ENCODE measurements at places on chromosomes 4 and X.

DNA sequence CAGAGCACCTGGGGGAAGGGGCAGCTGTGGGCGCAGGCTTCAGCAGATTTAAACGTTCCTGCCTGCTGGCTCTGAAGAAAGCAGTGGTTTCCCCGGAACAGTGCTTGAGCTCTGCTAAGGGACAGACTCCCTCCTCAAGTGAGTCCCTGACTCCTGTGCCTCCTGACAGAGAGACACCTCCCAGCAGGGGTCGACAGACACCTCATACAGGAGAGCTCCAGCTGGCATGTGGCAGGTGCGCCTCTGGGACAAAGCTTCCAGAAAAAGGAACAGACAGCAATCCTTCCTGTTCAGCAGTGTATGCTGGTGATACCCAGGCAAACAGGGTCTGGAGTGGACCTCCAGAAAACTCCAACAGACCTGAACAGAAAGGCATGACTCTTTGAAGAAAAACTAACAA is 68.1 kb downstream of the ZC4H2 start:
- no peak for DNase-seq

- DNase-seq = no peak
Observed at GRCh38 chr4:65968831-65969558, 298.7 kb upstream of the EPHA5 start.

DNA sequence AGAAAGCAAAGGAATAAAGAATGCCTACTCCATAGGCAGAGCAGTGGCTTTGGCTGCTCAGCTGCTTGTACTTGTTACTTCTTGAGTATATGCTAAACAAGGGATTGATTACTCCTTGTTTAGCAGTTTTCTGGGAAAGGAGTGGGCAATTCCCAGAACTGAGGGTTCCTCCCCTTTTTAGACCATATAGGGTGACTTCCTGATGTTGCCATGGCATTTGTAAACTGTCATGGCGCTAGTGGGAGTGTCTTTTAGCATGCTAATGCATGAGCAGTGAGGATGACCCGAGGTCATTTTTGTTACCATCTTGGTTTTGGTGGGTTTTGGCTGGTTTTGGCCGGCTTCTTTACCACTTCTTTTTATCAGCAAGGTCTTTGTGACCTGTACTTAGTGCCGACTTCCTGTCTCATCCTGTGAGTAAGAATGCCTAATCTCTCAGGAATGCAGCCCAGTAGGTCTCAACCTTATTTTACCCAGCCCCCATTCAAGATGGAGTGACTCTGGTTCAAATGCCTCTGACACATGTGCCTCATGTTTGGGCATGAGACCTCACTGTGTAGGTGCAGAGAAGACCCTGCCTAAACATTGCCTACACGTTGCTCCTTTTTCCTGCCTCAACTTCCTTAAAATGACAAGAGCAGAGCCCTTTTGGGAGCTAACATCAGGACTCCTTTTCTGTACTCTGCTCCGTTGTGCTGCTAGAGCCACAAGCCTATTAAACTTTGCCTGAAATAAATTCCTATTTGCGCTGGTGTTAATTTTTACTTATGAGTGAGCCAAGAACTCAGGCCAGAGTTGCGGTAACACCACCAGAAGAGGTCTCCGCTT is 21.0 kb upstream of the UBA6 start:
- DNase-seq = no peak

GRCh38 chr4:177322881-177323280 is 13.2 kb downstream of the NEIL3 start:
- DNase-seq = no peak

DNA sequence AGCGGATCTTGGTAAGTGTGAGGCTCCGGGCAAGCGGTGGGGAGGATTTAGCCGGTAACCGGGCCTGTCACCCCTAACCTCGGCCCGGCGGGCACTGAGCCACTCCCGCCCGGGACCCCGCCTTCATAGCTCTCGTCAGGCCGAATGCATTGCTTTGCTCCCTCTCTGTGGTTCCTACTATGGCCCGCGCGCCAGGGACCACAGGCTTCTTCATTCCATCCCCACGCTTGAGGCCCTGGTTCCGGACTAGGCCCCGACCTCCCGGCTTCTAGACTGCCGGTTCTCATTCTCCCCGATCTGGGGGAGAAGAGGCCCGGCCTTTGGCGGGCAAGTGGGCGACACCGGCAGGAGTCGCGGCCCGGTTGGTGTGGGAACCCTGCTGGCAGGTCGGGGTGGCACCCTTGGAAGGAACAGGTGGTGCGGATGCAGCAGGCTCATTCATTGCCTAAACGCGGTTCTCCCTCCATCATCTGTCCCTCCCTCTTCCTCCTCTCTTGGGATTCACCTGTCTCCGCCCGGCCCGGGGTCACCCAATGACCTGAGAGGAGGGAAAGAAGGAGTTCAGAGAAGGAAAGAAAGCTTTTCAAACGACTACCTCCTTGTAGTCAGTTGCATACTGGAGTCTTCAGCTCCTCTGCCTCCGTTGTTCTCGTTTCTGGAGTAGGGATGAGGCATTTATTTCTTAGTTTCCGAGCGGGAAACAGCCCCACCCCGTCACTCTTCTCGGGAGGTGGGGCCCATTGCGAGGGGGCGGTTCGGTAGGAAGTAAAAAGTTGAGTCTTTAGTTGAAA is at the start of gene NDUFC1:
NDUFC1 (minus strand) TSS at position 657 of the 791 bp plus-strand sequence. CDS start 6,679 bp downstream, outside the sequence.
- peak; percentile 52 for DNase-seq

GRCh38 chr4:119299741-119300100 is 22.2 kb downstream of the FABP2 start:
- DNase-seq = no peak

DNA sequence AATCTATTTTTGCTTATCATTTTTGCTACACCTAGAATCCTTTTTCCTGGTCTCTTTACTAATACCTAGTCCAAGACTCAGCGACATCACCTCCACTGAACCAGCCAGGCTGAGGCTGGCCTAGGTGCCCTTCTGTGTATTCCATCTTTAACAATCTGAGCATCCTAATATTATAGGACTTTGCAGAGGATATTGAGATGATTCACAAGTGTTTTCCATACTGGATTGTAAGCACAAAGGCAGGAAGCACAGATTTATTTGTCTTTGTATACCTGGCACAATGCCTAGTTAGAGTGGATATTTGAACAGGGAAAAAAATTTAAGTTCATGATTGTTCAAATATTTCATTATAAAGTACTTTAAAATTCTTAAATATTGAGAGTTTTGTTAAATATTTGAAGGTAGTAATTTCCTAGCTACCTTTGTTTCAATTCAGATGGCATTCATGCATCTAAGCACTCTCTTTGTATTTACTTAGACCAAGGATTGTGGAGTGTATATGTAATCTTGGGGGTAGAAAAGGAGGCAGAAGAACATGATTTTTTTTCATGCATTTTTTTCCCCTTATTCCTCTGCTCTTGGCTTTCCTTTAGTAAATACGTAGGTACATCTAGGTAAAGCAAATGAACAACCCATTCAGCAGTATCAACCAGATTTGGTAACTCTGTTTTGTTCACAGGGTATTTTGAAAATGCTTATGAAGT is 18.4 kb downstream of the SMARCA5 start:
- DNase-seq = no peak

- DNase-seq = no peak
Observed at GRCh38 chr4:164441109-164441508, 312.8 kb upstream of the SMIM31 start.

GRCh38 chr4:83490876-83491450 is 6.1 kb upstream of the ABRAXAS1 start:
- no peak for DNase-seq

- DNase-seq = no peak
Observed at GRCh38 chrX:132965461-132965860, 7.0 kb upstream of the HS6ST2 start.

GRCh38 chr4:130192787-130193186 is 1096.8 kb downstream of the C4orf33 start:
- DNase-seq = no peak

Data from T follicular helper cell (primary cell).